ENCODE measurements at places on chromosomes 1 and 21.

- DNase-seq = no peak
Measured at GRCh38 chr1:9200441-9200840, 34.1 kb upstream of the H6PD start.

- DNase-seq = no peak
Measured at GRCh38 chr1:116993286-116993685, 8.3 kb upstream of the CD101 start.

DNA sequence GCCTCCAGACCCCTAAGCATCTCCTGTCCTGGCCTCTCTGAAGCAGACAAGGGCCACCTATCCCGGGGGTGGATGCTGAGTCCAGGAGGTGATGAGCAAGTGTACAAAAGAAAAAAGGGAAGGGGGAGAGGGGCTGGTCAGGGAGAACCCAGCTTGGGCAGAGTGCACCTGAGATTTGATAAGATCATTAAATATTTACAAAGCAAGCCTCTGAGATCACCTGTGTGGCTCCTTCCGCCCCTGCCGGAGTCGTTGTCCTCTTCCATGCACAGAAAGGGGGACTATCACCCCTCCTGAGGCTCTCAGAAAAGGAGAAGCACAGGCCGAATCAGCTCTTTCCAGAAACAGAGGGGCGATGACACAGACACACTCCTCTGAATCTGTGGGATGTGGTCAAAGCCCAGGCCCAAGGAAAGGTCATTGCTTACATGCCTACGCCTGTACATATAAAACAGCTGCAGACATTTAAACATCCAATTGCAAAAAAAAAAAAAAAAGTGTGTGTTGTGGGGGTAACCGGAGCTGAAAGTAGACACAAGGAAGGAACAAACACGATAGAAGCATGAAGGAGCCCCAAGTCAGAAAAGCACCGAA, 30.9 kb downstream of the PRSS38 start:
- DNase-seq = no peak

- no peak for DNase-seq
Measured at GRCh38 chr21:44483288-44484237, 28.3 kb downstream of the LRRC3 start.

DNA sequence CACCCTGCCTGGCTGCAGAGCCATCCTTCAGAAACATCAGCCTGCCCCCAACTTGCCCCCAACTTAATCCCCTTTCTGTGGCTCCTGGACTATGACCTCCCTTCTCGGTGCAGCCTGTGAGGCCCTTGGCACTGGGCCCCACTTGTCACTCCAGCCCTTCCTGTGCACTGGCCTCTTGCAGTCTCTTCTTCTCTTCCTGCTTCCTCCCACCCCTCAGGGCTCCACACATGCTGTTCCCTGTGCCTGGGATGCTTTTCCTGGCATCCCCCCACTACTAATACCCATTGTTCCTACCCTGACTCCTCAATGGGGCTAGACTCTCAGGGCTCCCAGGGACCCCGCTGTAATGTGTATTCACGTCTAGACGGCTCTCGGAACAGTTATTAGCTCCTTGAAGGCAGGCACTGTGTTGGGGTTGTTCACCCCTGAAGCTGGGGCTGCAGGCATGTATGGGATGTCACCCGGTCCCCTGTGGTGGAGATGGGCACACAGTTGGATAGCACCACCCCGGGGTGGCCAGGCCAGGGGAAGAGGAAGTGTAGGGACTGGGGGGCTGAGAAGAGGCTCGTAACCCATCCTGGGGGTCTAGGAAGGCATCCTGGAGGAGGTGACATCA, 4.5 kb downstream of the LDLRAD1 start:
- DNase-seq = no peak

- no peak for DNase-seq
Measured at GRCh38 chr1:231817801-231818200, 191.2 kb downstream of the DISC1 start.

DNA sequence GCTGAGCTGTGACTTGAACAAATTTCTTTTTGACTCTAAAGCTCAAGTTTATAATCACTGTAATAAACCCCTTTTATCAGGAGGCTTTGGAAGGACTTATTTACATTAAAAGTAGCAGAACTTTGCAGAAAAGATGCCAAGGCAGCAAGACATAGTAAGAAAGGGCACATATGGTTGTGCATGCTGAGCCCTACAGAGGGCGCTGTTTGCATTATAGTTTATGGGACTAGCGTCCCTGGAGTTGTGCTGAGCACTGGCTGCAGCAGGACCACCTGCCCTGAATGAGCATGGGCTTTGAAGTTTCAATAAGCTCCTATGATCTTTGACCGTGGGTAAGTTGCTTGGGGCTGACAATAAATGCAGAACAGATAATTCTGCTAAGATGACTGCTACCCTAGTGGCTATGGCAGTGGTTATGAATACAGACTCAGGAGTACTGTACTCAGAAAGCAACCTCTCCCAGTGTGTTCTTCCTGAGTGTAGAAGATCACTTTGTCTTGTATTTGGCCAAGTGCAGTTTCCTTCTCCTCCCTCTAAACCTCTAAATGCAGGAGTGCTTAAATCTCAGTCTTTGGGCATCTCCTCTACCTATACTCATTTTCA, 45.4 kb upstream of the USP1 start:
- peak; percentile 15 for DNase-seq

DNA sequence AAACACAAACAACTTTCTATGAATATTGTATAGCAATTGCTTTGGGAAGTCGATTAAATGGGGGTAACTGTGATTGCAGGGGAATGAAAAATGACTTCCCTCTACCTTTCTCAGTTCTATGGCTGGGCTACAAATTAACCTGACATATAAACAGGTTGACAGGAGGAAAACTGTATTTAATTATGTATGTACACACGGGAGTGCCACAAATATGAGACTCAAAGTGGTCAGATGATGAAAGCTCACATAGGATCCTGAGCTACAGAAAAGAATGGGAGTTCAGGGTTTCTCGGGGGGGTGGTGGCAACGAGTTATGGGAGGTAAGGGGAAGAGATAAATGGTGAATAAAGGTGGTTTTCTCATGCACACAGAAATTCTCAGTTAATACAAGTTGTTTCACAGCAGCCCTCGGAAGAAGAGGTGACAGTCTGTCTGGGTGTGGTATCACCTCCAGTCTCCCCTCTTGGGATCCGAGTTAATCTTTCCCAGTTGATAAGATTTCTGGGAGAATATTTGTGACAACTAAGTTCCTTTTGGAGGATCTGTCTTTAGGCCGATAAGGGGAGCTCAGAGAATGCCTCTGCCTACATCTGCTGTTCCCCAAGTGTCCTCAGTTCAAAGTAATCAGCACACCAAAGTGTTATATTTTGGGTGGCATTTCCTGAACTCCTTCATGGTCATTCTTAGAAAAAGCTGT, 26.3 kb downstream of the GADD45A start:
- DNase-seq = peak; percentile 30

GRCh38 chr1:228194436-228194835, 13.4 kb upstream of the OBSCN start:
- no peak for DNase-seq

GRCh38 chr1:91752324-91752723, 133.6 kb downstream of the TGFBR3 start:
- no peak for DNase-seq

DNA sequence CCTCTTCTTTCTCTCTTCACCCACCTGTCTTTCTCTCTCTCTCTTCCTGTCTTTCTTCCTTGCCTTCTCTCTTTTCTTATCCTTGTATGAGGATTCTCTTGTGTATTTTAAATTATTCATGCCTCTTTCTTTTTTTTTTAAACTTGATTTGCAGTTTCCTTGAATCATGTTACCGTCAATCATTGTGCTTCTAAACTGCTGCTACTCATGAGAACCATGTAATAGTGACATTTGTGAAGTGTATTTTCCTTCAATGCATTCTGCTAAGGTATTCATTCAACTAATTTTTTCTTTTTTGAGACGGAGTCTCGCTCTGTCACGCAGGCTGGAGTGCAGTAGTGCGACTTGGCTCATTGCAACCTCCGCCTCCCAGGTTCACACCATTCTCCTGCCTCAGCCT, 539.1 kb upstream of the BRINP3 start:
- no peak for DNase-seq

DNA sequence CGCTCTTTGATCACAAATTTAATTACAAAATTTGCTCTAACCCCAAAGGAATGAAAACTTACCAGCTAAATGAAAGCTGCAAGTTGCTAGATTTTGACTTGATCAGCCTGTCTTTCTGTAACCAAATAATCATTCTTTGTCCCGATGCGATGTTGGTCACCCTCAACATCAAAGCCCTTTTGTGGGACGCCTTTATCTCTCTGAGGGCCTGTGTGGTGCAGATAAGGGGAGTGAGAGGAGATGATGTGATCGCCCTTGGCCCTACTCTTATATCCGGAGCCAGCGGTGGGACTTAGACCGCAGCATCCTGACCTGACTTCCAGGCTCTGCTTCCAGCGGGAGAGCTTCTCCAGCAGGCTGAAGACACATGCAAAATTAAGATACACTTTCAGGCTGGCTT, 19.3 kb upstream of the UMODL1 start:
- no peak for DNase-seq

DNA sequence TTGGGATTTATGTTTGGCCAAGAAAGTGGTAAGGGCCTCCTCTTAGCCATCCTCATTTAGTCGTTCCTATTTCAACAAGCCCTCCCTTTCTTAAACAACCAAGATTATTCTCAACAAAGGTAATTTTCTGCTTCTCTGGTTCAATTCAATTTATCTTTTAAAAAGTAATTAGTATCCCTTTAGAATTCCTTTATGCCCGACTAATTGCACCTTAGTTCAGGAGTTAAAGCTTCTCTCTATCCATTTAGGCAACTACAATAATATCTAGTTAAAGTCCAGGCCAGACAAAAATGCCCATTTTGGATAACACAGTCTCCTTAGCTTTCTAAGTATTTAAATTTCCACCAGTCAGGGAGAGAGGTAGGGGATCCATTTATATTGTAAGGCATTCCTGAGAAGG, 136.7 kb upstream of the MAGI3 start:
- DNase-seq = no peak
